Activated T-helper 1 cell treated with Interleukin-2 at 50 U/mL for 16 hours (primary cell): ENCODE measurements at places on chromosomes 5 and 9.

DNA sequence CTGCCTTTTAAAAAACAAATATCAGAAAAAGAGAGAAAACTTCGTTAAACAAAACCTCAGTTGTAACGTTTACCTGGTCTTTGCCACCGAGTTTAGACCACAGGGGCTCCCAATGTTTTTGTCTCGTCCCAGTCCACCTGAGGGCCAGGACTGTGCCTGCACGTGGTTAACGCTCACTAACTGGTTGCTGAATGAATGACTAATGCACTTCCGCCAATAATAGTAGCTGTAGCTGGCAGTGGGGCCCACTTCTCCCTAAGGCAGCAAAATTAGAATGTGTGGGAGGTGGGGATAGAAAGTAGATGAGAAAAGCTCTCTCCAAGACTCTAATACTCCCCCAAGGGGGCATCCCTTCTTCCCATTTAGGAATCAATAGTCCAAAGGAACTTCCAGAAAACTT is 29.1 kb upstream of the MED27 start:
- DNase-seq = no peak

DNA sequence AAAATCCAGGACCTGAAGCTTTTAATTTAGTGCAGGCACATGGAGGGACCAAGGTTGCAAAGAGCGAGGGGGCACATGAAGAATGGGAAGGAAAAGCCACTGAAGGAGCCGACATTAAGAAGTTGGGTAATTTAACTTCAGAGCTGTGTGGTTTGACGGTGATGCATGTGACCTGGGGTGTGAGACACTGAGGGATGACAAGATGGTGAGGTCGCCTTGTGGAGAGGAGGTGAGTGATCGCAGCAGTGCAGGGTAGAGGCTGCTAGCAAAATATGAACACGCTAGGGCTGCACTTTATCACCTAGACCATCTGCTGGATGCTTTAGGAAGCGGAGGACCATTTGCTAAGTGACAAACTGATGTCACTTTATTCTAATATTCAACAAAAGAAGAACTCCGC is 339.0 kb upstream of the KIF2A start:
- no peak for DNase-seq

- no peak for DNase-seq
Observed at GRCh38 chr5:4068171-4068570, 472.5 kb downstream of the IRX1 start.

DNA sequence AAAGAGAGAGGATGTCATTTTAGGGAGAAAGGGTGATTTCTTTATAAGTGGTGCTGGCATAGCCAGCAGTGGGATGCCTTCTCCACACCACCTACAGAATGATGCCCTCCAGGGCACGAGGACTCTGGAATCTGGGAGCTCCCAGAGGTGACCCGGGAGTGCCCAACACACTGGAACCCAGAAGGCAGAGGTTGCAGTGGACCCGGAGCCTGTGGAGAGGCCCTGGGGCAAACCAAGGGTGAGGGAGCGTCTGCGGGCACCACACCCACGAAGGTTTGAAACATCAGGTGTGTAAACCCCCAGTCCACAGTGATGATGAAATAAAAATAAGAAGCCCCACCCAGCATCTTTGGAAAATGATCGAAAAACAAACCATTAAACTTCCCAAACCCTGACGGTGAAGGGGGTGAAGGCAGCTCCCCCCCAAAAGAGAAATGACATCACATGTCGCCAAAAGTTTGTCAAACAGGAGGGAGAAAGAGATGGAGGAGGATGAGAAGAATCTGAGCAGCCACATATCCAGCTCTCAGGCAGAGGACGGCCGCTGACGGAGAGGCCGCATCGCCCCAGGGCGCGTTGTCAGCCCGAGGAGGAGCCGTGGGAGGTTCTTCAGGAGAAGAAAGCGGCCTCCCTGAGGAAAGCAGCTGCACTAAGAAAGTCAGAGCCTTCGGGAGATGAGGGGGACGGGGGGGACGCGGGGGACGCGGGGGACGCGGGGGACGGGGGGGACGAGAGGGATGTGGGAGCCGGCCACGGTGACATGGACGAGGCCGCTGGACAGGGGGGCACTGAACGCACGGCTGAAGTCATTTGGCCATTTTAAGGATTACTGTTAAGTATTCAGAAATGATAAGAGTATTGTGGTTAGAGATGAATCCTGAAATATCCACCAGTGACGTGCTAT is 43.1 kb upstream of the NSMF start:
- no peak for DNase-seq

DNA sequence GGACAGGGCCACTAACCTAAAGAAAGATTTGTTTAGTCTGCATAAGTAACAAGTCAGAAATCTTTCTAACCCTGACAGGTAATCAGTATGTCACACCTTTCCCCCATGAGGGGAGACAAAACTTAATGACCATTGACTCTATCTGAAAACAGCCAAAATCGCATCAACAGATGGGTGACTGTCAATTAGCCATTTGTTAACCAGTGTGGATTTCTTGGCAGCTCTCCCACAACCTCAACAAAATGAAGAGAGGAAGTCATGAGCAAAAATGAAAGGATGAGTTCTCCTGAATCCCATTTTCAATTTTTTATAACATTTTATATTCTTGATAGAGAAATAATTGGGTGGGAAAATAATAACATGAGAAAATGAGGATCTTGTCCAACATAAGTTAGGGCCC is 84.6 kb upstream of the SNX2 start:
- DNase-seq = no peak

DNA sequence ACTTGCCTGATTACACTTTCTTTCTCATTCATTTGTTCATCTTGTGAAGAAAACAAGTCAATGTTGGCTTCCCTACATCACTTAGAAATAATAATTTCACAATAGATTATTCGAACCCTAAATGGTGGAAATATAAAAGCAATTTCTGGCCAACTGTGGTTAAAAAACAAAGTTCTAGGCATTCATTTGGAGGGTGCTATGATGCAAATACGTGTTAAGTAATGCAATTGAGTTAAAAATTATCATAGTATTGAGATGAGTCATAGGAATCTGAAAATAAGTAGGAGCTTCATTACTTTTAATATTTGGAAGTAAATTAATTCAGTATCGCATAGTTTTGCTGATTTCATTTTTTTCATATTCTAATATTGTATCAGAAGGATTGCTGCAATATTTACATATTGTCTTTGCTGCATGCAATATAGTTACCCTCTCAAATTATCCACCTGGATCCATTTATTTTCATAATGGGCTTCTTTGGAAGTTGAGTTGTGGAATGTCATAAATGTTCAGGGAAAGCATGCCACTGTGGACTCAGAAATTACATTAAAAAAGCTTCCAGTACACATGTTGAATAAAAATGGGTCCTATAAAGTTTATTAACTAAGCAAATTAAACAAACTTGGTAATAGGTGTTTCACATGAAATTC is 647.7 kb upstream of the WWC1 start:
- no peak for DNase-seq

DNA sequence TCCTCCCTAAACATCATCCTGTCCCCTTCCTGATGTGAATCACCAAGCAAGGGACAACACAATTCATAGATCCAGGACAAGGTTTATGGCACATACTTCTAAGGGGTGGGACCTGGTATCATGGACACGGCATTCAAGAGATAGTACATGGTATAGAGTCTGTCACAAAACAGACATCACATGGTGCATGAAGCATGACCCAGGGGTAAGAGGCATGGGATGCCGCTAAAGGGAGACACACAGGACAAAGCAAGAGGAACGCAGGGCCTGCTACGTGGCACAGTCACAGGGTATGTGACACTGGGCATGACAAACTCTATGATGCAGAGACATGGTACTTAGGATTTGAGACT is 20.7 kb downstream of the GSN start:
- DNase-seq = no peak

- no peak for DNase-seq
Observed at GRCh38 chr5:137199966-137200365, 299.2 kb downstream of the SPOCK1 start.

DNA sequence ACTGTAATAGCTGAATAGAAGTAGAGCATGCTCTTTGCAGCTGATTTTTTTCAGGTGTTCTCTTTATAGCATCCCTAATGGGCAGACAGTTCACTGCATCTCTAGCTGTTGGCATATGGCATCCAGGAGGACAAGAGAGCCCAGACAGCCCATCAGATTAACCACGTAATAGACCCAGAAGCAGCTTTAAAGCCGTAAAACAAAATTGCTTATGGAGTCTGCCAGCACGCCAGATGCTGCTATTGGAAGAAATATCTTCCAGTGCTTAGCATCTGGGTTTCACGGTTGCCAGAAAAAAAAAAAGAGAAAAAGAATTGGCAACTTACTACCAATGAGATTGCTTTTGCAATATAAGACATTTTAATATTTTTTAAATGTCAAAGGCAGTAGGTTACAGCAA is 869.4 kb upstream of the NUDT12 start:
- DNase-seq = no peak

DNA sequence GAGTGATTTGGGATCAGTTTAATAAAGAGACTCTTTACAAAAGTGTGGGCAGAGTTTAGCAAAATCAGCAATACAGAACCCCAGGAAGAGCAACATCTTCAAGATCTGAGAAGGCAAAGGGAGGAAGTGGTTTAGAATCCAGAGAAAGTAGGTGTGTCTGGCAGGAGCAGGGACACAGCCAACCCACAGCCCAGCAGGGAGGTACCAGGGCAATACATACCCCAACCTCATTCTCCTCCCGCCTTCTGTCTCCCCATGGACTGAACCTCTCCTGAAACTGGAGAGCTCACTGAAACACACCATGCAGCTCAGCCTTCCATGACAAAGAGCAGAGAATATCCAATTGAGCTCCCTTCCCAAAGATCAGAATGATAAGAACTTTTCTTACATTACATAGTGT is 283.4 kb downstream of the PRELID2 start:
- no peak for DNase-seq

- DNase-seq = no peak
Observed at GRCh38 chr5:96734871-96735325, 72.7 kb downstream of the CAST start.

DNA sequence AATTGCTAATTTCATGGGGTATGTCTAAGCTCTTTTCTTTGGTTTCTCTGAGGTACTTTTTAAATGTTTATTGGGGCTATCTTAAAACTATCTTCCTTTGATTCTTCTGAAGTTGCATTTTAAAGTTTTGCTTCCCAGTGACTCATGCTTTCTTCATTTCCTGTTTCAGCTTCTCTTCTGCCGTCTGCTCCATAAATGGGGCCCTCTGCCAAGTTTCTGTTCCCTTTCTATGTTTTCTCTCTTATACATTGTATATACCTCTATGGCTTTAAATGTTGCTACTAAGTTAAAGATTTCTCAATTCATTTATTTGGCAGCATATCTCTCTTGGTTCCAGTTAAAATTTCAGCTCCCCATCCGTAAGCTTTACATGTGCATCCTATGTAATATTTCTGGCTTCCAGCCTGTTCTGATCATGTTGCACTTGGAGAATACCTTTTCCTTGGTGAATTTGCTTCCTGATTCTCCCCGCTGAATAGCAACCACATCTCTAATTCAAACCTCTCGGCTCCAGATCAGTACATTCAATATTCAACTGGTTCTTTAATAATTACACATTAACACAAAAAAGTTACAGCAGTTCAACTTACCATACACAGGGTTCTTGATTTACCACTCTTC is 125.3 kb downstream of the ST8SIA4 start:
- no peak for DNase-seq

- no peak for DNase-seq
Observed at GRCh38 chr5:119417891-119418605, 34.2 kb upstream of the HSD17B4 start.
